ENCODE measurements at places on chromosomes 11 and 22. TPM values are rescaled to one million over a fixed set of nuclear protein-coding genes. Genes with fewer than 3 reads are reported as not detected.

DNA sequence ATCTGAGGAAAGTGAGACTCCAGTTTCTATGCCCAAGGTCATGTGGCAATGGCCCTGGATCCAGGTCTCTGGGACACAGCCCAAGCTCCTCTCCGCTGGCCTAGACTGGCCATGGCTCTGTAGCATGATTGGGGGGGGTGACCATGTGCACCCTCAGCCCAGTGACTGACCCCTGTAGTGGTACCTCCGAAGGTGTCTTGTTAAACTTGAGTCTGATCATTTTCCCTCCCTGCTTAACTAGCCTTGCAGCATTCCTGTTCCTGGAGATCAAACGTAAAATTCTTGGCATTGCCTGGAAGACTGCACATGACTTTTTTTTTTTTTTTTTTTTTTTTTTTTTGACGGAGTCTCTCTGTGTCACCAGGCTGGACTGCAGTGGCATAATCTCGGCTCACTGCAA lies 1116.0 kb downstream of the TBC1D22A start:
- no peak overlapping the region for H3K27ac ChIP-seq
- no peaks in the 10 kb centered on the region for H3K36me3 ChIP-seq
- no peaks in the 10 kb centered on the region for H3K4me1 ChIP-seq
- DNase-seq = no peak
- peaks cover 4% of the 10 kb centered on the region for H3K27me3 ChIP-seq

DNA sequence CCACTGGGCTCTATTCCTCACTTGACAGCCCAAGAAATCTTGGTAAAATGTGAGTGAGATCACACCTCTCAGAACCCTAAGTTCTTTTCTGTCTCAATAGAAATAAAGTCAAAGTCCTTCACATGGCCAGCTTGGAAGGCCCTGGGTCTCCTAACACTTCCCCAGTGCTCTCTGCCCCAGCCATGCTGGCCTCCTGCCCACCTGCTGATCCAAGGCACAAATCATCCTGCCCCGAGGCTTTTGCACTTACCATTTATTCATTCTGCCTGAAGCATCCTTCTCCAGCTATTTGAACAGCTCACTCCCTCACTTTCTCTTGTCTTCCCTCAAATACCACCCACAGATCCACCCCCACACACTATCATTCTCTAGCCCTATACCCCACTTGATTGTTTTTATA lies 26.4 kb downstream of the ISX start:
- DNase-seq = no peak
- H3K27me3 ChIP-seq = peaks cover 2% of the 10 kb centered on the region
- no peaks in the 10 kb centered on the region for H3K36me3 ChIP-seq
- no peaks in the 10 kb centered on the region for H3K4me1 ChIP-seq
- H3K4me3 ChIP-seq = no peak overlapping the region

DNA sequence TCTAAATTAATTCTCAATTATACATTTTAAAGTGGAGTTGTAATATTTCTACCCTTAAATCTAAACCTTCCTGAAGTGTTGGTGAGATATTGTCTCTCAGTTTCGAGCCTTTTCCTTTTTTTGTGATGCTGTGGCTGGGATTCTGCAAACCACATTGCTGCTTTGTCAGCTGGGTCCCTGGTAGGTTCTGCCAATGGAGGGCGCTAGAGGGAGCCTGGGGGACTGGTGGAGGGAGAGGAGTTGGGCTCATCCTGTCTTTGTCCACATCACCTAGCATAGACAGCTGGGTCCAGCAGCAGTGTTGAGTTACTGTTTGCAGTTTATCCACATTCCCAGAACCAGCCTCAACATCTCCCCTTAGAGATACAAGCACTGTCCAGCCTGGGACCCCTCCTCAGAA lies 41.0 kb downstream of the TRAF6 start:
- DNase-seq = no peak
- H3K27me3 ChIP-seq = no peaks in the 10 kb centered on the region
- no peak overlapping the region for H3K4me3 ChIP-seq
- H3K36me3 ChIP-seq = no peaks in the 10 kb centered on the region

The SUSD2 gene
- 15.2 TPM for total RNA-seq

The RCOR2 gene
- not detected for total RNA-seq

The PDGFB gene
- 7.5 TPM for total RNA-seq

Measured in adrenal gland (tissue), 19 donors.